ENCODE measurements at places on chromosomes 11 and 22. TPM values are rescaled to one million over a fixed set of nuclear protein-coding genes. Genes with fewer than 3 reads are reported as not detected.

DNA sequence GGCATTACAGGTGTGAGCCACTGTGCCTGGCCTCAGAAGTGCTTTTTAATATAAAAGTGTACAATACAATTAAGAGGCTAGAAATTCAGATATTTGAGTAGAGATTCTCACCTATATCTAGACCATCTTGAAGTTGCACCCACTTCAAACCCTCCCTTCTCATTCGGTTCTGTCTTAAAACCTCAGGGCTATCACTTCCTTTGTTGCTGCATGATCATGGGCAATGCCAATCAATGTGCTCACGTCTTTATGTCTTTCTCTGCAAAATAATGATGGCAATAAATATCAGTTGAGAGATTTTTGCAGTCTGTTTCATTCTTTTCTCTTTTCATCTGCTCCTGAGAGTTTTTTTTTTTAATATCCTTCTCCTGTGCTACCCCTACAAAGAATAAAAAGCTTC is 9.3 kb upstream of the NUP160 start:
- DNase-seq, result no peak

GRCh38 chr11:33977676-33978075 is 73.9 kb upstream of the CAPRIN1 start:
- DNase-seq, result no peak

- DNase-seq, result no peak
Observed at GRCh38 chr11:59078435-59078834, 7.7 kb upstream of the GLYATL1B start.

BTG4 gene
- polyA plus RNA-seq, result not detected

Measured in forelimb muscle (tissue), 1 donor.